ENCODE measurements at places on chromosomes 6 and 20.

DNA sequence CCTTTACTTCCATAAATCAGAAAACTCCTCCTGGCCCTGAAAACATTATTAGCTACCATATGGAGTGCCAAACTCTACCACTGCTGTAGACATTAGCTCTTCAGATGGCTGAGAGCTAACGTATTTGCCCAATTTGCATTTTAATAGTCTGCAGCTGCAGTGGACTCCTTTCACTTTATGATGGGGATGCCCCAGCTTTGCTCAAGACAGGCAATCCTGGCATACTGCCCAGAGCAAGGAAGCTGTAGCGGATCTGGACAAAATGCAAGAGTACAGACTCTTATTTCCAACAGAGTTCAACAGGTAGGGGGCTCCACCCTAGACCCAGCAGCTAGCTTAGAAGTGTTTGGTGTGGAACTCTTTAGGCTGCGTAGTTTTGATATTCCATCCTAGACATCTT is 246.7 kb downstream of the FOXC1 start:
- DNase-seq: peak; percentile 77

GRCh38 chr6:48084201-48084600 is 26.8 kb downstream of the PTCHD4 start:
- no peak for DNase-seq

GRCh38 chr6:33416386-33417127 is 1.4 kb downstream of the CUTA start:
- DNase-seq: no peak

- no peak for DNase-seq
These were observed 72.1 kb downstream of the RSPO3 start for GRCh38 chr6:127190552-127190951.

DNA sequence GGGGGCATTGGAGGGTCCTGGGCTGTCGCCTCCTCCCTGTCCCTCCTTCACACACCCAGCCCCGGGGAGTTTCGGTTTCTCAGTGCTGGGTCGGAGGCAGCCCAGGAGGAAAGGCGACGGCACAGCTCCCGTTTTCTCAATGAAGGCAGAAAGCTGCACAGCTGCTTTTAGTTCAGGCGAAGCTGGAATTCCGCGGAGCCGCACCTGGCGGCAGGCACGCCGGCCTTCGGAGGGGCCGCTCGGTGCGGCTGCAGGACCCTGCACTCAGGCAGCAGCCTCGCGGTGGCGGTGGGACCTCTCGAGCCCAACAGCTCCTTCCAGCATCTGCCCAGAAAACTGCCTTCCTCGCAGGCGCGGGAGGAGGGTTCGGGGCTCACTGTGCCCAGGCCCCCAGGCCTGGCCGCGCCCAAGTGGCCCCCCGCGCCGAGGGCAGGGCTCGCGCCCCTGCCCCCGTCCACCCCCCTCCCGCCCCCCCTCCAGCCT is 4.6 kb downstream of the FOXQ1 start:
- no peak for DNase-seq

GRCh38 chr6:16274885-16275589 is 36.6 kb downstream of the GMPR start:
- no peak for DNase-seq

DNA sequence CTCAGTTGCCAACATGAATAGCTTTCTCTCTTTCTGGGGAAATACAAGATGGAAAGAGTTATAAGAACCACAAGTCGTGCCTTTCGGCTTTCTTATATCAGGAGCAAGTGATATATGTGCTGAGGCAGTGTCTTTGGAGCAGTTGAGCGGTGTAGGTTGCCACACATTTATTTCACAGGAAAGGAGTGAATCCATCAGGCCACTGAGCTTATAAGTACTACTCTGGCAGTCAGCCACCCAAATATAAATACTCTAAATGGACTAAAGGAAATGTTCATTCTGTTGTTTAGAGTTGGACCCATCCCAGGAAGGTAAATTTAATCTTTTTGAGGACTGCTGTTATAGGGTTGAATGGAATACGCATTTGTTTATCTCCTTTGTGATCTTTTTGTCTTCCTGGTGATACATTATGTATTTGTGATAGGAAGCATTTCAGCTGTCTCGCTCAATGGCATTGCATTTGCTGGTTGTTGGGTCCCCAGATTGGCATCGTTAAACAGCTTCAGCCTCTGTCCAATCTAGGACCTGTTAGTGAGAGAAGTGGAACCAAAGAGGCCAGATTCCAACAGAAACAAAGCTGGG is 139.7 kb downstream of the SOBP start:
- no peak for DNase-seq

GRCh38 chr6:149211046-149211571 is 106.4 kb upstream of the TAB2 start:
- DNase-seq: no peak

- DNase-seq: no peak
These were observed 286.5 kb upstream of the PRND start for GRCh38 chr20:4435225-4435624.

- peak; percentile 88 for DNase-seq
These were observed 699 bp upstream of the HSPA1B start for GRCh38 chr6:31826793-31827285.
